Hematopoietic multipotent progenitor cell treated with erythropoietin and hydrocortisone succinate and interleukin-3 and kit ligand, for 4 days (in vitro differentiated cells): ENCODE measurements at places on chromosomes 7 and 10.
A peak's percentile ranks its signal among the peaks of the same experiment; 100 is the strongest.

- DNase-seq: no peak
These were observed 182.5 kb downstream of the SEMA3D start for GRCh38 chr7:85004402-85004801.

DNA sequence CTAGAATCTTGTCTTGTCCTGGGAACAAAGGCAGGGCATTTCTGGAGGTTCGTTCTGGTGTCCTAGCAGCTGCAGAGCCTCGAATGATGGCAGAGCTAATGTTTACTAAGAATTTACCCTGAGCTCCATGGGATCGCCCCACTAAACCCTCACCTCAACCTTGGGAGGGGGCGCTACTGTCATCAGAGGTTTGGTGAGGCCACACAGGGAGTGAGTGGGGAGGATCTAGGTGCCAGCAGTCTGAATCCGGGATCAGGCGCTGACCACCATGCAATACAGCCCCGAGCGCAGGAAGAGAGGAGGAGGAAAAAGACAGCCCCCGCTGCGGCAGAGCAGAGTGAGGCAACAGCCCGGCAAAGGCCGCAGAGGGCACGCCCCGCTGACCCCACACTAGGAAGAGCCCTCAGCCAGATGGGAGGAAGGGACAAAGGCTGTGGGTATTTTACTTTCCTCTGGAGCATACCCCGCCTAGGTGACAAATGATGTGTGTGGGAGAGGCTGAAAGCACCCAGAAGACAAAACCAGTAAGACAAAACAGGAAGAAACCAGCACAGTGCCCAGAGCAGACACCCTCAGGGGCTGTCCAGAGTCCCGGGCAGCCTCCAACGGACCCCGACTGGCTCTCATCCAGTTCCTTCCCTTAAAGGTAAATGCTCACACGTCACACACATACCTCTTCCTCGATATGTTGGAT, 103.5 kb downstream of the FAM53B start:
- peak; percentile 84 for DNase-seq

- DNase-seq: no peak
These were observed 51.7 kb downstream of the HABP2 start for GRCh38 chr10:113604572-113604971.

GRCh38 chr7:44466300-44467216, 23.9 kb downstream of the NUDCD3 start:
- no peak for DNase-seq

- DNase-seq: peak; percentile 55
These were observed 1.8 kb downstream of the ALOX5 start for GRCh38 chr10:45375716-45376231.

GRCh38 chr10:121708728-121709674, 110.8 kb upstream of the FGFR2 start:
- no peak for DNase-seq

GRCh38 chr7:116782177-116782711, 80.1 kb upstream of the CAPZA2 start:
- DNase-seq: no peak

DNA sequence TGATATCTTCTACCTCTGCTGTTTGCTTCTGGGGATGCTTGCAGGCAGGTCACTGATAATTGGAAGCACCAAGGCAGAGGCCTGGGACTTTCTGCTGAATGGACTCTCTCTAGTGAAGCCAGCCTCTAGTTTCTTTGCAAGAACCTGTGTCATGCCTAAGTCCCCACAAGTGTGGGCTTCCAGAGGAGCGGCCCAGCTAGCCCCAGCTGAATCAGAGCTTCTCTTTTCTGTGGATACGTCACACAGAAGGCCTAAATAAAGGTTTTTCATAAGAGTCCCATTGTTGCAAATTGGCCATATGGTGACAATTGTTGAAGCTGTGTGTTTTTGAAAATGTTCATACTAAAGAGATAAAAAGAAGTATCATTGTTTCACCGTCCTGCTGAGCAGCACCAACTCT, 6.8 kb upstream of the OPALIN start:
- DNase-seq: no peak

DNA sequence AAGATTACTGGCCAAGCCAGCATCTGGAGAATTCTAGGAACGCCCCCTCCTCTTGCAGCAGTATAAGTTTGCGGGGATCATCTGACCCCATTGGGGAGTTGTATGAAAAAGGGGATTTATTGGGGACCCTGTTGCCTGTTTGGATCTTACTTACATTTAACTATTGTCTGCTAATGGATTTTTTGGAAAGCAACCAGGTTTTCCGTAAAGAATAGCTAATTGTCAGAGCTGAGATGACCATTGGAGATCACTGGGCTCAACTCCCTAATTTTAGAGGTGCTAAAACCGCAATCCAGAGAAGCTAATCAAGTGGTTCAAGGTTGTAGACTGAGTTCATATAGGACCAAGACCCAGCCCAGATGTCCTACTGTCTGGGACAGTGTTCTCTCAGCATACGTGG, 38.8 kb downstream of the HTRA1 start:
- DNase-seq: no peak

GRCh38 chr7:40403703-40404476, 269.1 kb downstream of the SUGCT start:
- peak; percentile 40 for DNase-seq

DNA sequence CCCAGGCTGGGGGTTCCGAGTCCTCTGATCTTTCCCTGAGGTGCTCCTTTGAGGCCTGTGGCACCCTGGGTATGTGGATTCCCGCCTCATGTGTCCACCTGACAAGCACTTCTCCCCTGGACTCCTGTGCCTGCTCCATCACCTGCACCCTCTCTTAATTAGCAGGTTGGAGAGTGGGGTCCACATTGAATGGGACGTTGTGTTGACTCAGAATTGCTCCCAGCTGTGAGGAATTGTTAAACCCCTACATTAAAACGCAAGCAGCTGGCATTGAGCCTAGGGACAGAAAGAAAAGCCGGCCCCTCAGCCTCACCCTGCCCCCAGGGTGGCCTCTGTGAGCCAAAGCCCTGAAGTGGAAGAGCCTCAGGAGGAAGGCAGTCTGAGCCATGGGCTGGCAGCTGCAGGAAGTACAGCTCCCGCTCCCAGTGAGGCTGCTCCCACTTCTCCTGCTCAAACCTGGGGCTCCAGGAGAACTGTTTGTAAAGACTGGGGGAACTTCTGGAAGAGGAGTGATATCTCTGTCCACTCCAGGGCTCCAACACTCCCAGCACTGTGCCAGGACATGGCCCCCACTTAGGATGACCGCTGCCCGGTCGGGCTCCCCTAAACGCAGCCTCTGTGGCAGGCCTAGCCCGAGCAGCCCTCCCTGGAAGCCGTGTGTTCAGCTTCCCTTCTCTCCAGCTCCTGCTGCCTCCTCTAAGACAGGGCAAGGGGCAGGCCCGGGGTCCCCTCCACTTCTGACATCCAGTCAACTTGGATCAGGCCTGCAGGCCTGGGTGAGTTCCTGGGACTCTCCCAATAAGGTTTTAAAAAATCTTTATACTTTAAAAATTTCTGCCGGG, 1.8 kb upstream of the OPN4 start:
- no peak for DNase-seq

DNA sequence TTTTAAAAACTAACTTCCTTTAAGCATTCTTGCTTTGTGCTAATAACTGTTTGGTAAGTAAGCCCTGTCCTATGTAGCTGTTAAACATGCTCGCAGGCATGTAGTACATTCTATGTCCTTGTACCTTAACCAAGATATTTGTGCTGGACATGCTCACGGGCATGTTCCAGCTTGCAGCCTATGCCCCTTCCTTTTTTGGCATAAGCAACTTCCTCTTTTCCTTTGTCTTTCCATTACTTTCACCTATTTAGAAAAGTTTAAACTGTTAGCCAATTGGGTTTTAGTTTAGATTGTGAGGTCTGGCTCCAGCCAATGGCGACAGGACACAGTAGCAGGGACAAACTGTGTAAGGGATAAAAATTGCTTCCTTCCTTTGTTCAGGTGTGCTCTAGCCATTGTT, 14.4 kb upstream of the APBB1IP start:
- DNase-seq: no peak

DNA sequence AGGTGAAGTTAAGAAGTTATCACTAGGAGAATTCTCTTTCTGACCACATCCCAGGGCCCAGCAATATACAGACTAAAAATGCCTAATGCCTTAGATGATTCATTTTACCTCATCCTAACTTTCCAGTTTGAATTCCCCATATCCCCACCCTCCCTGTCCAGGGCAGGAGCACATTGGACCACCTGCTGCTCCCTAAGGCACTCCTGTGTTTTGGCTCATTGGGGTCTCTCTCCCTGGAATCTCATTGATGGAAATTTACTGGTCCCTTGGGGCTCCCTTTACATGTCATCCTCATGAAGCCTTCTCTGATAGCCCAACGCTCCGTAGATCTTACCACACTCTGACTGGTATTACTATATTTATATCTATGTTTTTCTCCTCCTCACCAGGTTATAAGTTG, 2.7 kb downstream of the IL2RA start:
- no peak for DNase-seq

GRCh38 chr7:135414850-135415439, 95.0 kb downstream of the CNOT4 start:
- peak; percentile 90 for DNase-seq

- no peak for DNase-seq
These were observed 952 bp upstream of the MAFK start for GRCh38 chr7:1529383-1530116.

DNA sequence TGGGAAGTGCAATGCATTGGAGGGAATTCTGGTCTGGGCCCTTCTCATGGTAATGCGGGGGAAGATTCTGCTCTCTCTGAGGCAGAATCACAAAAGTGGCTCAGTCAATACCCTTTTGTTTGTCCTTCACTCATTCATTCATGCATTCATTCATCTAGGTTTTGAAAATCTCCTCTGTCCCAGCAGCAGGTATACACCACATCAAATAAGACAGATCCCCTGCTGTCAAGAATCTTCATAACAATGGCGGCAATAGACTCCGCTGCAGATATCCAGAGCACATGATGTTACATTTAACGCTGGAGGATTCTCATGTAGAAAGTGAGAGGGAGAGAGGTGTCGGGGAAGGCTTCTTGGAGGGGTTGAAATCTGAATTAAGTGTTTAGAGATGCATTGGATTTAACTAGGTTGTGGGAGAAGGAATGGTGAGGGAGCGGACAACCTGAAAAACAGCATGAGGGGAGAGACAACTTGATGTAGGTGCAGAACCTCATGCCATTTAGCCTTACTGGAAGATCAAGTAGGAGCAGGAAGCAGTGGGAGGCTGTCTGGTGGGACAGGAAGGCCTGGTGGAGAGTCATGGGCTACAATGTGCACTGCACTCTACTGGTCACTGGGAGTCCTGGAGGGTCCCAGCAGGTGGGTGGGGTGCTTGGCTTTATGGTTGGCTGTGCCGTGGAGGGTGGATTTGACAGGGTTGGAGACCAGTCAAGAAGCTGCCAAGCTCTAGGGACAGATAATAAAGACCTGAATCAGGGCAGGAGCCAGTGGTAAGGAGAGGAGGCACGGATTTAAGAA, 5.2 kb upstream of the FAM180A start:
- no peak for DNase-seq

- no peak for DNase-seq
These were observed 217.0 kb upstream of the ADARB2 start for GRCh38 chr10:1954300-1954699.

- DNase-seq: no peak
These were observed 116.7 kb downstream of the COL28A1 start for GRCh38 chr7:7418997-7419396.

- no peak for DNase-seq
These were observed 144.6 kb upstream of the RHEB start for GRCh38 chr7:151664268-151664667.

GRCh38 chr10:116408719-116409118, 18.9 kb upstream of the PNLIPRP3 start:
- no peak for DNase-seq

DNA sequence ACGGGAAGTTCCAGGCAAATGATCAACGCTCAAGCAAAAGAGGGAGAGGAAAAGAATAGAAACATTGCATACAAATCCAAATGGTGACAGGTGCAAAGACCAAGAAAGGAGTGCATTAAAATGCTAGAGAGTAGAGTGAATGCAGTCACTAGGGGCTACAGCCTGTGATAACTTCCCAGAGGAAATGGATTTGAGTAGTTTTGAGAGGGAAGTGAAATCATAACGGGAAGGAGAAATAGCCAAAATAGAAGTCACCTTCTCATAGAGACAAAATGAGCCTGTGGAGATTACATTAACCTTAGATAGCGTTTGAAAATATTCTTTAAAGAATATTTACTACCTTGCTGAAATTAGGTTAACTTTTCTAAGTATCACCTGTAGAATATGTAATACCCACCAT, 26.5 kb downstream of the NUP42 start:
- DNase-seq: no peak

- no peak for DNase-seq
These were observed 390.1 kb downstream of the NXPH1 start for GRCh38 chr7:8823486-8823885.

- DNase-seq: no peak
These were observed 19.9 kb downstream of the ADAP1 start for GRCh38 chr7:934469-935163.

DNA sequence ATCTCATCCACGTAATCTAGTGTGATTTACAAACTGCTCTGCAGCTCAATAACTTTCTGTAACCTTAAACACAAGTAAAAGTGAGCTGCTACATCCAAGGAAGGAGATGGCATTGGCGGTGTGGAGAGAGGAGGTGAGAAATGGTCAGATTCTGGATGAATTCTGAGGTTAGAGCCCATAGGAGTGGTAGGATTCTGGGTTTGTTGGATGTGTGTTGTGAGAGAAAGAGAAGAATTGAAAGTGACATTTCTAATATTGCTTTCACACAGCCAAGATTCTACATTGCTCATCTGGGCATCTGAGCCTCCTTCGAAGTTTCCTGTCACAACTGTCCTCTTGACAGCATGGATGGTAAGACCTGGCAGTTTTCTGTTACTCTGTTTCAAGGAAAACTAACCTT, 2.5 kb downstream of the MCM10 start:
- DNase-seq: no peak

DNA sequence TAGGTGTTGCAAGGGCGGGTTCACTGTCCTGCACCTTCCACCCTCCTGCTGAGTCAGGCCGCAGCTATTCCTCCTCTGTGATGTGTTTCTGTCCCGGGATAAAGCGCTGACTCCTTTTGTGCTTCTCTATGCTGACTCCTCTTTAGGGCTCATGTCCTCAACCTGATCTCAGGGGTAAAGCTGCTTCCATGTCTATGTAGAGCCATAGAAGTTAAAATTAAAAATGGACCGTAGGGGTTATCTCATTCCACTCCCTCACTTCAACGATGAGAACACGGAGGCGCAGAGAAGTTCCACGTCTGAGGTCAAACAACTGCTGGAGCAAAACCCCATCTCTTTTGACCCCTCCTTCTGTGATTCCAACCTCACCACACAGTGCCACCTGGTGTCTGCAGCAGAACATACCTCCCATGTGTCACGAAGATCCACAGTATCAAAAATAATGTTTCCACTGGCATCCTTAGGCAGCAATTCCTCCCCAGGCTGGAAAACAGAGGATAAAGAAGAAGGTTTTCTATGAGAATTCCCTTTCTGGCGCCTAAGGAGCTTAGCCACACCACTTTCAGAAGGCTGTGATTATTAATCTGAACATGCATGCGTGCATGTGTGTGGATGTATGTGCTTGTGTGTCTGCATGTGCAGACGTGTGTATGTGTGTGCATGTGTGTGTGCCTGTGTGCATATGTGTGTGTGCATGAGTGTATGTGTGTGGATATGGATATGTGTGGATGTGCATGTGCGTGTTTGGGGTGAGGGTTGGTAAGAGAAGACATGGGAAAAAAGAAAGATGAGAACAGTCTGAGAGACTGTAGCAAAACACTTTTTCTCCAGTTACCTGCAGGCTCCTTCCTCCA, 81.2 kb upstream of the UCN3 start:
- peak; percentile 92 for DNase-seq

GRCh38 chr10:4022473-4022872, 237.5 kb upstream of the KLF6 start:
- DNase-seq: no peak

- DNase-seq: no peak
These were observed 617.7 kb downstream of the NRG3 start for GRCh38 chr10:82492647-82493046.

- peak; percentile 83 for DNase-seq
These were observed 26.6 kb downstream of the ST8SIA6 start for GRCh38 chr10:17427666-17428350.
